ENCODE measurements at places on chromosomes 2 and 18. TPM values are rescaled to one million over a fixed set of nuclear protein-coding genes. Genes with fewer than 3 reads are reported as not detected.

The THADA gene
- 16.4 TPM for total RNA-seq

The EVA1A gene
- total RNA-seq: 18.2 TPM

The IL1RN gene
- 0.14 TPM for total RNA-seq

The KANSL1L gene
- total RNA-seq: 0.28 TPM

The LYG1 gene
- total RNA-seq: 1.3 TPM

The HOXD11 gene
- 7.8 TPM for total RNA-seq

The TEKT4 gene
- total RNA-seq: not detected

The NPHP1 gene
- total RNA-seq: 8.8 TPM

The UGT1A7 gene
- total RNA-seq: 3.5 TPM

The ABCG8 gene
- total RNA-seq: not detected

The KIAA2012 gene
- total RNA-seq: not detected

The ALPP gene
- total RNA-seq: 0.56 TPM

The ARHGAP25 gene
- total RNA-seq: not detected

The LYPD1 gene
- total RNA-seq: 16.3 TPM

The CHRNA1 gene
- not detected for total RNA-seq

The ACOXL gene
- not detected for total RNA-seq

The TNFRSF11A gene
- total RNA-seq: 8.3 TPM

The MYCN gene
- total RNA-seq: not detected

The SPEG gene
- 5.2 TPM for total RNA-seq

The PLCD4 gene
- total RNA-seq: 0.71 TPM

The LRATD1 gene
- not detected for total RNA-seq

The TIMM21 gene
- total RNA-seq: 55.7 TPM

The DNAJC27 gene
- 1.9 TPM for total RNA-seq

The PAPOLG gene
- 9.6 TPM for total RNA-seq

The IL36G gene
- not detected for total RNA-seq

The PMAIP1 gene
- 13.2 TPM for total RNA-seq

The ALK gene
- not detected for total RNA-seq

The NCOA1 gene
- total RNA-seq: 9.9 TPM

The TTR gene
- not detected for total RNA-seq

The UPP2 gene
- not detected for total RNA-seq

The TMEM247 gene
- total RNA-seq: not detected

The MSH6 gene
- total RNA-seq: 85.8 TPM
